ENCODE measurements at places on chromosomes 4 and X. TPM values are rescaled to one million over a fixed set of nuclear protein-coding genes. Genes with fewer than 3 reads are reported as not detected.
A peak's percentile ranks its signal among the peaks of the same experiment; 100 is the strongest.

DNA sequence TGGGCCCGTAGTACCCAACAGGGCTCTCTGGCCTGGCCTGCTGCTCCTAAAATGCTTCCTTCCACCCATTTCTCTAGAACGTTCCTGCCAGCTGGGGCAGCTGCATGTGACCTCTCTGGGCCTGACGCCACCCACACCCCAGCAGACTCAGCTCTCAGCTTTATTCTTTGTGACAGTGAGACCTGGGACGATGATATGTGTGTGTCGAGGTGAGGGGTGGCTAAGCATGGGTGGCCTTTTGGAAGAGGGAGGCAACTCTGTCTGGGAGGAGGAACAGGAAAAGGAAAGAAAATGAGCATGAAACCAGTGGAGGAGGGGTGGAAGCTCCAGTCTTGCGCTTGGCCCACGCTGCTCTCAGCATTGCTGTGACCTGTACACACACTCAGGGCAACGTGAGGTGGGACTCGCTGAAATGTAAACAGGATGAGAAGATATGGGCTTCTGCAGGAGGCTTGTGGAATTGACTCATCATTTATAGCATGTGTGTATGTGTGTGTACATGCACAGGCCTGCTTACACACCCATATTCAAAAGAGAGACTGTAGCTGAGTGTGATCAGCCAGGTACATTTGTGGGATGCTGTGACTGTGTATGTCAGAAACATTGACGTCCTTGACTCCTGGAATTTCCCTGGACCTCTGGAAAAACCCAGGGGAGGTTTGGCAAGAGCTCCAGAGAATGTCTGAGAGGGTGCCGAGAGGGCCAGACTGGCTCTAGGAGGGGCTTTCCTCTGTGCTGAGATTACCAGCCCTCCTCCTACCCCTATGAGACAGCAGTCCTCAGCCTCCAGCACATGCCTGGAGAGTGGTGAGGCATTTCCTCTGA is 137.9 kb downstream of the PJA1 start:
- no peak overlapping the region for H3K4me3 ChIP-seq
- H3K27ac ChIP-seq: peak overlapping the region; percentile 66
- no peaks in the 10 kb centered on the region for H3K36me3 ChIP-seq
- H3K4me1 ChIP-seq: peaks cover 15% of the 10 kb centered on the region
- H3K27me3 ChIP-seq: no peaks in the 10 kb centered on the region
- DNase-seq: peak; percentile 21

DNA sequence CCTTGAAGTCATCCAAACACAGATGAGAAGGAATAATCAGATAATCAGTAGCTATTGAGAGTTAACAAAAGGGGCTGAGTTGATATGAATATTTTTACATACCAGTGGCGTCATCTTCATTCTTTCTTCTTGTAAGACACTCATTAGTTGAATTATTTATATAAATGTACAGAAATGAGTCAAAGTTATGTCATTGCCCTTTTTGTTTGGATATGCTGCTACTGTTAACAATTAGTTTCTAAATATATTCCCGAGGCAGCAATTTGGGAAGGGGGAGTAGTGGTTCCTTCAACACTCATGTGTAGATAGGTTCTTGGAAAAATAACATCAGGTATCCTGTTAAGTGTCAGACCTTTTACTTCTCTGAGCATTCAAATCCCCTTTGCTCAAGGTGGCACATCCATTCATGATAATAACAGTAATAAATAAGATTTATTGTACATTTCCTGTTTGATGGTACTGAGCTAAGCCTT is 436.6 kb downstream of the SPRY1 start:
- no peak for DNase-seq
- H3K4me3 ChIP-seq: no peak overlapping the region
- H3K27ac ChIP-seq: peak overlapping the region; percentile 72
- H3K36me3 ChIP-seq: peaks cover 3% of the 10 kb centered on the region
- H3K27me3 ChIP-seq: no peaks in the 10 kb centered on the region

- H3K27ac ChIP-seq: no peak overlapping the region
- H3K4me3 ChIP-seq: no peak overlapping the region
Observed at GRCh38 chrX:50718776-50719175, 95.2 kb downstream of the SHROOM4 start.

AMTN gene
- not detected for total RNA-seq

- H3K4me1 ChIP-seq: peaks cover 34% of the 10 kb centered on the region
- DNase-seq: no peak
- H3K27me3 ChIP-seq: no peaks in the 10 kb centered on the region
- peak overlapping the region; percentile 89 for H3K27ac ChIP-seq
- H3K36me3 ChIP-seq: peaks cover 8% of the 10 kb centered on the region
Observed at GRCh38 chr4:2570551-2571222, 34.2 kb downstream of the FAM193A start.

DNA sequence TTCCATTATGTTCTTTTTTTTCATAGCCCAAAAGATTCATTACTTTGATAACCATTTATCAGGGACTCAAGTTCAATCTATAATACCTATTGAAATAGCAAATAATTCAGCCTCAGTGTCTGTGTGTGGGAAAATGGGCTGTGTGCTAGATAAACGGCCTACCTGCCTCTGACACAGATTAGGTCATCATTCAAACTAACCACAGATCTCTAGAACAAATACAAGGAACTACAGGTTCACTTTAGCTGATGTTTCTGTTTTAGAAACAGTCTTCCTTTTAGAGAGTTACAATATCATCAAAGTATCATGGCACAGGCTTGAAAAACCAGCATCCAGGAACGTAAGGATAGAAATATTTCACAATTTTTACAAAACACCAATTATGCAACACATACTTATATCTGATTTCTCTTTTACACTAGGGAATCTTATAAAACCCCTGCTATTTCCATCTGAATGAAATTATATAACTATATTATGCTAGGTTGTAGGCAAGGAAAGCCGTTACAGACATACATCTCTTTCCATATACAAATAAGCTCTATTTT is 56.6 kb upstream of the MAB21L2 start:
- no peak overlapping the region for H3K4me3 ChIP-seq
- H3K27me3 ChIP-seq: no peaks in the 10 kb centered on the region
- no peak for DNase-seq
- peaks cover 10% of the 10 kb centered on the region for H3K36me3 ChIP-seq
- no peaks in the 10 kb centered on the region for H3K4me1 ChIP-seq

AKAP4 gene
- not detected for total RNA-seq

GRCh38 chrX:72554448-72555140 is 18.0 kb downstream of the HDAC8 start:
- H3K27ac ChIP-seq: peak overlapping the region; percentile 47
- no peaks in the 10 kb centered on the region for H3K27me3 ChIP-seq
- peak overlapping the region; percentile 58 for H3K4me3 ChIP-seq
- no peak for DNase-seq
- H3K36me3 ChIP-seq: peaks cover 15% of the 10 kb centered on the region

- no peaks in the 10 kb centered on the region for H3K27me3 ChIP-seq
- no peak for DNase-seq
- no peaks in the 10 kb centered on the region for H3K4me1 ChIP-seq
- no peak overlapping the region for H3K27ac ChIP-seq
- H3K36me3 ChIP-seq: peaks cover 36% of the 10 kb centered on the region
Observed at GRCh38 chr4:182776376-182777105, 140.6 kb downstream of the DCTD start.

- H3K27me3 ChIP-seq: no peaks in the 10 kb centered on the region
- H3K36me3 ChIP-seq: no peaks in the 10 kb centered on the region
- H3K4me1 ChIP-seq: peaks cover 50% of the 10 kb centered on the region
- DNase-seq: no peak
Observed at GRCh38 chr4:106063009-106063408, 167.7 kb downstream of the NPNT start.

EXOC1L gene
- not detected for total RNA-seq

DNA sequence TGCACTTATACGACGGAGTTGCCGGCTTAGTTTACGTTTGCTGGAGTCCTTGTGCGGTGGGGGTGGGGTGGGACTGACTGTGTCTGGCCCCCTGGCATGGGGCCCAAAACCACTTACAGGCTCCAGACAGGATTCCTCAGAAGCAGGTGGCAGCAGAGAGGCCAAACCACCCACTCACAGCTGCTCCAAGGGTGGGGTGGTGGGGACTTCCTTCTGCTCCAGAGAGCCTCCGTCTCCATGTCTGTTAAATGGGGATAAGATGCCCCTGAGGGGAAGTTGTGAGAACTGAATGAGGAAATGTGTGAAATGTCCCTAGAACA is 36.7 kb downstream of the PSAPL1 start:
- H3K27ac ChIP-seq: no peak overlapping the region
- H3K36me3 ChIP-seq: no peaks in the 10 kb centered on the region
- H3K4me3 ChIP-seq: no peak overlapping the region
- no peak for DNase-seq
- H3K4me1 ChIP-seq: peaks cover 19% of the 10 kb centered on the region

GPR50 gene
- 0.25 TPM for total RNA-seq

DNA sequence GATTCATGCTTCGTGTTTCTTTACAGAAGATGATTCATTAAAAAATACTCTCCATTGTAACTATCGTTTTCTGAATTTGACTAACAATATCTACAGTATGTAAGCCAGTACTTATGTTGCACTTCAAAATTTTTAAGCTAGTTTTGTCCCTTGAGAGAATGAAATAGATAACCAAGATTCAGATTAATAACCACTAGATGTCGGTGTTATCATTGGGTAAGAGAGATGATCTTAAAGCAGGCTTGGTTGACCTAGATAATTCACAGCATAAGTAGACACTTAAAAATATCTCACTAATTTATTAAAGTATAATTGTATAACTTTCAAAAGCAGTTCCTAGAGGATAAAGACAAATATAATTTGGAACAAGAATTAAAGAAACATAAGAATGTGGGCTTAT is 430.9 kb downstream of the C4orf33 start:
- H3K27me3 ChIP-seq: peaks cover 6% of the 10 kb centered on the region
- no peak overlapping the region for H3K27ac ChIP-seq
- no peaks in the 10 kb centered on the region for H3K4me1 ChIP-seq
- no peak overlapping the region for H3K4me3 ChIP-seq

DNA sequence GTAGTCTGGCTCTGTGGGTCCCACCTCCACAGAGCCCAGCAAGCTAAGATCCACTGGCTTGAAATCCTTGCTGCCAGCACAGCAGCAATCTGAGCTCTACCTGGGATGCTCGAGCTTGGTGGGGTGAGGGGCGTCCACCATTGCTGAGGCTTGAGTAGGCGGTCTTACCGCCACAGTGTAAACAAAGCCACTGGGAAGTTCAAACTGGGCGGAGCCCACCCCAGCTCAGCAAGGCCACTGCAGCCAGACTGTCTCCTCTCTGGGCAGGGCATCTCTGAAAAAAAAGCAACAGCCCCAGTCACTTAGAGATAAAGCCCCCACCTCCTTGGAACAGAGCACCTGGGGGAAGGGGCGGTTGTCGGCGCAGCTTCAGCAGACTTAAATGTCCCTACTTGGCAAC is 243.2 kb upstream of the POF1B start:
- DNase-seq: no peak
- H3K4me3 ChIP-seq: no peak overlapping the region
- H3K4me1 ChIP-seq: peaks cover 6% of the 10 kb centered on the region
- H3K36me3 ChIP-seq: peaks cover 2% of the 10 kb centered on the region

- H3K27ac ChIP-seq: no peak overlapping the region
- peaks cover 46% of the 10 kb centered on the region for H3K27me3 ChIP-seq
- H3K4me3 ChIP-seq: peak overlapping the region; percentile 80
- peaks cover 51% of the 10 kb centered on the region for H3K4me1 ChIP-seq
- DNase-seq: no peak
Observed at GRCh38 chrX:132955690-132956089, 2.7 kb downstream of the HS6ST2 start.

BANK1 gene
- 0.87 TPM for total RNA-seq

DNA sequence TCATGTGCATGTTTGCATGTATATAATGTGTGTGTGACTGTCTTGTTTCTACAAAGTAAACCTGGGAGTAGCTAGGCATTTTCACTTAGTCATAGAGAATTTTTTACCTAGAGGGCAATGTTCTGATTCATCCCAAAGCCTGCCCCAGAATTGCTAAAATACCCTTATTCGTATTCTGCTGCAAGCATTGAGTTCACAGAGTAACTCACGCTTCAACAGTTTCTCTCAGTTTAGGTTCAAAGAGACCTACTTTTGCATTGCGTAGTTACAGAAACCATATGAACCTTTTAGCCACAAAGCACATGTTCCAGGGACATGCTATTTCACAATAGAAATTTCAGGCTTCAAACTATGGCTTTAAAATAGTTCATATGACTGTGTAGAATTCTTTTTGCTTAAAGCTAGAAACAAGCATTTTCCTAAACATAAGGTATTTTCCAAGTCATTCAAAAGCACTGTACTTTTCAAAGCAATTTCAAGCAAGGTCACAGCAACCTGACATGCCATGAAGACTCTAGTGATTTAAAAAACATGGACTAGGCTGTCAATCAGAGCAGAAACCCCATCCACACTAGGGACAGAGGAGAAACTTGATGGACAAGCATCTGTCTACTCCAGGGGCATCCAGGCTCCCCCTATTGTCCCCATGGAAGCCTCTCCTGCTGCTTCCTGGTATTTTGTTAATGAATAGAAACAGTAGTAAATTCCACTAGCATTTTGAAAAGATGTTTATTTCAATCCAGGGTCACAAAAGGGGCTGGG is 81.5 kb upstream of the MAPK10 start:
- no peak overlapping the region for H3K27ac ChIP-seq
- no peaks in the 10 kb centered on the region for H3K4me1 ChIP-seq
- no peak for DNase-seq
- H3K36me3 ChIP-seq: peaks cover 9% of the 10 kb centered on the region
- no peak overlapping the region for H3K4me3 ChIP-seq
- H3K27me3 ChIP-seq: no peaks in the 10 kb centered on the region

DNA sequence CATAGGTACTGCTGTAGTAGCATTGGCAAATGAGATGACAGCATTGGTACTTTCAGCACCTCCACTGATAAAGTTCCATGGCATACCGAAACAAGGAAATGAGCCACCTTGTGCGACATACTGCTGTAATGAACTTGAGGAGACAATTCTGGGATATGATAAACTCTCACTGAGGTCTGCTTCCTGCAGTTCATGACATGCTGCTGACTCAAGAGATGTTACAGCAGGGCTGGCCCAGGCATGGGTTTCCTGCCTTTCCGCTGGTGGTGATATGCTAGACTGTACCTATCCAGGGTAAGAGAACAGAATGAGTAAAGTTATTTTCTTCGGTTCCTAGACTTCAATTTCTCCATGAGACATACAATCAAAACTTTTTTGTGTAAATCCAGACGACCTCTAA is 17.1 kb downstream of the BEND2 start:
- DNase-seq: no peak
- H3K27me3 ChIP-seq: peaks cover 3% of the 10 kb centered on the region

DNA sequence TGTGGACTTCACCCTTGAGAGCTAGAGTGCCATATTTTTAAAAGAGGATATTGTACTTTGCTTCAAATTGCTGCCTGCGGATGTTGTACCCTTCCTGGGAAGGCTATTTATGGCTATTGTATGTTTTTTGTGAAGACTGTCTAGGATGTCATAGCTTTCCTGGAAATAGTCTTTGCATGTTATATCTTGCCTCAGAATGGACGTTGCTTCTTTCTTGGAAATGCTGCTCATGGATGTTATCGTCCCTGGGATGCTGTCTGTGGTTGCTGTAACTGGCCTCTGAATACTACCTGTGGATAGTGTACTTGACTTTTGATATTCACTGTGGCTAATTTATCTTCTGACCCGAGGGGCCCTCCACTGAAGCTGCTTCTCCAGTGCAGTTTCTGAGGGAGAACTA is 146.8 kb downstream of the ENOX2 start:
- no peak overlapping the region for H3K4me3 ChIP-seq
- no peaks in the 10 kb centered on the region for H3K36me3 ChIP-seq
- DNase-seq: no peak
- H3K27me3 ChIP-seq: no peaks in the 10 kb centered on the region
- no peak overlapping the region for H3K27ac ChIP-seq
- no peaks in the 10 kb centered on the region for H3K4me1 ChIP-seq

All from mesothelial cell of epicardium (in vitro differentiated cells).